Activated CD4-positive, CD25-positive, alpha-beta regulatory T cell (primary cell): ENCODE measurements at places on chromosomes 7 and 10.

DNA sequence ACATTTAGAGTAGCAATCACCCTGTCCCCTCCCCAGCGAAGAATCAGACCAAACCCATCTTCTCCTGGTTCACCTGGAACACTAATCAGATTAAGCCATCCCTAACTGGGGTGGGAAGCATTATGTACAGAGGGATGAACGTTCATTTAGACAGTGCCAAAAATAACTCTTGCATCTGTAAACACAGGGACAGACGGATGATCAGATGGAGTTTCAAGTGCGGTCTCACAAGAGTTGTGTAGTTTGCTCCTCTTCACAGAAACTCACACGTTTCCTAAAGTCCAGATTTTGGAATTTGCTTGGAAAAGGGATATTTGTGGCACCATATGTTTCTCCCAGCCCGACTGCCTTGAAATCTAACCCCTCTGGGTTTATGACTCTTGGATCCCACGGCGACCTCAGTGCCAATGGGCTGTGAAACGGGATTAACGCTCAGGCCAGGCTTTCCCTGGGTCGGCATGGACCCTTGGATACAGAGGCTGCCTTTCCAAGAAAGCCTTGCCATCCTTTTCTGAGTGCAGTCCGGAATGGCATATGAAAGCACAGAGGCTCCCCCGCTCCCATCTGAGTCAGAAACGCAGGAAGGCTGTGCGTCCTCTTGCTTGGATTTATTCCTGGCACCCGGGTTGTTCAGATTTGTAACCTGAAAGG, 293.2 kb upstream of the HABP2 start:
- DNase-seq, result no peak

GRCh38 chr7:7977774-7978173, 9.2 kb downstream of the GLCCI1 start:
- DNase-seq, result no peak

- DNase-seq, result no peak
Observed at GRCh38 chr10:69936091-69936490, 116.6 kb upstream of the MACROH2A2 start.

- no peak for DNase-seq
Observed at GRCh38 chr7:33837356-33837851, 67.9 kb upstream of the BMPER start.

DNA sequence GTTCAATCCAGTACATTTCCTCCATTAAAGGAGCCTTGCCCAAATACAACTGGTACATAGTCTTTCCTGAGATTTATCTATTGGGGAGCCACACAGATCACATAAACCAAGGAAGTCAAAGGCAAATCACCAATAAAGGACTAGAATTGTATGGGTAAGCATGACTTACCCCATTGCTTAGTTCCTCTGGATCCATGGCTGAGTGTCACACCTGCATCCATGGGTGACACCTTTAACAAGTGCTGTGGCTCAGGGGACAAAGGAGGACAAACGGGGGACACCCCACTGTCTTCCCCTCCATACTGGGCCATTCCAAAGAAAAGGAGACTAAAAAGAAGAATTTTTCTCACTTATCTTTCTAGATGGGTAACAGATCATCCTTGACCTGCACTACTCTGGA, 30.4 kb downstream of the ZNF92 start:
- no peak for DNase-seq

GRCh38 chr7:21948887-21949540, 3.3 kb upstream of the CDCA7L start:
- DNase-seq, result no peak

- no peak for DNase-seq
Observed at GRCh38 chr7:47350425-47350824, 231.5 kb downstream of the TNS3 start.

GRCh38 chr7:100867040-100867775, at the start of gene TRIP6:
TRIP6 (plus strand) TSS chr7:100867387; CDS start chr7:100867498, 111 bp downstream.
- DNase-seq, result no peak

- no peak for DNase-seq
Observed at GRCh38 chr7:107708956-107709355, 35.0 kb upstream of the CBLL1 start.

- no peak for DNase-seq
Observed at GRCh38 chr7:5388273-5388901, 35.2 kb downstream of the TNRC18 start.
